ENCODE measurements at places on chromosomes 6 and 20. TPM values are rescaled to one million over a fixed set of nuclear protein-coding genes. Genes with fewer than 3 reads are reported as not detected.

Gene KLHDC3
- total RNA-seq, result 82.6 TPM

Gene GLP1R
- total RNA-seq, result not detected

Gene PCMTD2
- 37.7 TPM for total RNA-seq

Gene NUP153
- total RNA-seq, result 19.4 TPM

Gene GNMT
- total RNA-seq, result not detected

Gene TREML2
- total RNA-seq, result not detected

Gene IL17F
- not detected for total RNA-seq

Gene CEP85L
- total RNA-seq, result 11.8 TPM

Gene MMUT
- 25.6 TPM for total RNA-seq

Gene TAAR6
- total RNA-seq, result not detected

Gene DAAM2
- total RNA-seq, result 13.6 TPM

Gene RRAGD
- 3.2 TPM for total RNA-seq

Gene RGS17
- 37.3 TPM for total RNA-seq

Gene KCNQ5
- total RNA-seq, result 6.7 TPM

Gene GDAP1L1
- not detected for total RNA-seq

Gene FHL5
- not detected for total RNA-seq

Gene CD93
- total RNA-seq, result 13.4 TPM

Gene CD24
- 0.26 TPM for total RNA-seq

Gene XKR7
- not detected for total RNA-seq

Gene MUC21
- not detected for total RNA-seq

Gene BMP5
- total RNA-seq, result not detected

Gene UBD
- total RNA-seq, result not detected

Gene TDRD6
- total RNA-seq, result 0.12 TPM

Gene ZBTB9
- 4.4 TPM for total RNA-seq

Gene OPRM1
- total RNA-seq, result not detected

Gene SEL1L2
- total RNA-seq, result not detected

Gene FLRT3
- 0.06 TPM for total RNA-seq
